Bone marrow (tissue), 2 donors: ENCODE measurements at places on chromosomes 4 and X.

DNA sequence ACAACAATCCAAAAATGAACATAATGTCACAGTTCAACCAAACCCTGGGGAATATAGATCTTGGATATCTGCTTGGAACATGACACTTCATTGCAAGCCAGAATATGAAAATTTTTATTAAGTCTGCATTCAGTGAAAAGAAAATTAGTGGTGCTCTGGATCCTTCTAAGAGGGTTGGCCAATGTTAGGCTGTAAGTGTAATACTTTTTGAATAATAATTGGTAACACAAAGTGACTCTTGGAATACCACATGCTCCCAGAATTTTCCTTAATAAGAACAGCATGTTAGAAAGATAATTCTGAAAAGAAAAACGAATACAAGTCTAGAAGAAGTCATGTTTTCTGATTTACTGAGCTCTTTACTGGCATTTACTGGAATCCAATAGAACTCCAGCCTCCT lies 175.8 kb downstream of the RASL11B start:
- DNase-seq, result no peak

DNA sequence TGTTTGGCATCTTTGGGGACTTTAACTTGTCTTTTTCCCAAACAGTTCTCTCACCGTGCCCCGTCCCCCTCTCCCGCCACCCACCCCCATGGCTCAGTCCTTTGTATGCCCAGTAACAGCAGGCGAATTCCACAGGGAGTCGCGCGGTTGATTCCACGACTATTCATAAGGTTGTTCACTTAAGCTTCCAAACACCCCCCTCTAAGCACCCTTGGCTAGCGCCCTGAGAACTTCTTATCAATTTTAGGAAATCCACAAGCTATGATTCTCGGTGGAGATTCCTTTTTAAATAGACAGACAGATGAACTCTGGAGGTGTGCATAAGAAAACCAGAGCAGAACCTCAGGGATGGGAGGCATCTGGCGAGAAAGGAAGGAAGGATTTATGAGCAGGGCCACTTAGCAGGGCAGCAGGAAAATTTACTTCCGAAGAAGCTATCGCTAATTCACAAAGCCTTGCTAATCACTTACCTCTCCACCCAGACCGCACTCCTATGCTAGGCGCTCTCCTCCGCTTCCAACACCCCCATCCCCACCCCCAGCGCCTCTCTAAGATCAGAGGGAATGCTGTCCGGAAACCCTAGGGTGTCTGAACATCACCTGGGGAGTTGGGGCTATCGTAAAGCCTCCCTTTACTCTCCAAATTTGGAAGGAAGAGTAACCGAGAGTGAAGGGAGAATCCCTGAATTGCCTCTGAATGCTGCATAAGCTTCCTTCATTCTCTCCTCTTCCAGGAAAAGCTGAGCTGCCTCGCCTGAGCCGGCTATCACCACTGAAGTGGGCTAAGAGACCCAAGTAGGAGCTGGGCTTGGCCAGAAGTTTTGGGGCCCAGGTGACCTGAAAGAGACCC lies 1.7 kb downstream of the UNC5C start:
- no peak for DNase-seq

DNA sequence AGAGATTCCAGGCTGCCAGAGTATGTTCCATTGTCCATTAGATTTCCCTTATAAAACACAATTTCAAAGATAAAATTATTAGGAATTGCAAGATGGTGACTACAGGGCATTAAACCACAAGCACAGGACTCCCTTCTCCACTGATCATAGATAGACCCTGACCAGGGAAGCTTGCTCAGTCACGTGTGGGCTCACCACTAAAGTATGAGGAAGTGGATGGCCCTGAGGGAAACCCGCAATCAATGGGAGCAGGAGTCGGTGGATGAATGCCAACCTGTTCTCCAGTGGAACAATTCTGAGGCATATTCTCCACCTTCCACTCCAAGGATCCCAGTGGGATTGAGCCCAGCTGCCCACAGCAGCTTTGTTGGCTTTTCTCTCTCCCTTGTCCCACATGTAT lies 515.7 kb downstream of the BCOR start:
- DNase-seq, result no peak

- no peak for DNase-seq
These were observed 26.5 kb downstream of the TFDP3 start for GRCh38 chrX:133191739-133192039.

DNA sequence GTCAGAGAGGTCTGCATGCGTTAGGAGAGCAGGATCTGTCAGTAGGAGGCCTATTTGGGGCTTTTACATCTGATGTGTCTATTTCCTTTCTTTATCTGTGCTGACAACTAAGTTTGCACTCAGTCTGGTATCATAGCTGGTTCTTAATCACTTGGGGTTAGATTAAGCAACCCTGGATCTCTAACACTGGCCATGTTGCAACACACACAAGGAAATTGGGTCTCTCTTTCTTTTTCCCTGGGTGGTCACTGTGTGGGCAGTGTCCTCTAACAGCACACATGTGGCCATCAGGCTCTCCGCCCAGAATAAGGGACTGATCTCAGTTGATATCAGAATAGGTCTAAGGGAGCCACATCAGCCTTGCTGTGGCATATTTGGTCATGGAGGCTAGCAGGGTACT lies 38.9 kb downstream of the IGFBP7 start:
- no peak for DNase-seq
